ENCODE measurements at places on chromosomes 5 and 9.

GRCh38 chr9:26604076-26604662, 288.4 kb downstream of the CAAP1 start:
- DNase-seq = no peak

DNA sequence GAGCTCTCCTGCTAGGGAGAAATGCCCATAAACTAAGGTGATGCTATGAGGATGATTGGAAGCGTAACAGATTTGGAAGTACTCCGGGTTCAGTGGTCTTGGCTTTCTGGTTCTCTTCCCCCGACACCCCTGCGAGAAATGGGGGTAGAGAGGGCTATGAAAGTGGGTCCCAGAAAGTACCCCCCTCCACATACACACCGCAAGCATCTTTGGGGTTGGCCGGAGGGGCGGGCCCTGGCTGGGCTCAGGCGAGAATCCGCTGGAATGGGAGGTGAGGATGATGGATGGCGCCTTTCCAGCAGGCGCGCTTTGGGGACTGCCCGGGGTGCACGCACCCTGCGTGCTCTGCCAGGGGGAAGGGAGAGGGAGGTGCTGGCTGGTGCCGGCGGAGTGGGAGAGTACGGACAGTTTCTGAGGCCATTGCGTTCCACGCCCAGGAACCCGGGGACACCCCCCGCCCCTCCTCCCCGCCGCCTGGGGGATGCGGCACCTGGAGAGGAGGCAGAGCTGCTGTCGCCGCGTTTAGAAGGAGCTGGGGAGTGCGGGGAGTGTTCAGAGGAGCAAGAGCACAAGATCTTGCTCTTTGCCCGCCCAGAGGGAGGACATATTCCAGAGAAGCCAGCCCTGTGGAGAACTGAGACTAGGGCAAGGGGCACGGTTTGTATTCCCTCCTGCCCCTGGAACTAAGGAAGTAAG, 1.9 kb downstream of the PCSK5 start:
- peak; percentile 82 for DNase-seq

GRCh38 chr9:87152256-87152655, 204.9 kb upstream of the GAS1 start:
- DNase-seq = no peak

- no peak for DNase-seq
These were observed 285.7 kb downstream of the DNAH5 start for GRCh38 chr5:13658761-13659160.

GRCh38 chr5:87195616-87196015, 72.1 kb upstream of the RASA1 start:
- DNase-seq = no peak

All from SW480 (cell line).